ENCODE measurements at places on chromosomes 6 and 20.

- no peak overlapping the region for H3K4me3 ChIP-seq
- H3K27me3 ChIP-seq = no peaks in the 10 kb centered on the region
- H3K4me1 ChIP-seq = peaks cover 3% of the 10 kb centered on the region
- no peaks in the 10 kb centered on the region for H3K36me3 ChIP-seq
- H3K27ac ChIP-seq = no peak overlapping the region
Measured at GRCh38 chr20:25221592-25222460, 26.1 kb upstream of the PYGB start.

- H3K4me3 ChIP-seq = peak overlapping the region; percentile 76
- H3K4me1 ChIP-seq = peaks cover 22% of the 10 kb centered on the region
- peak; percentile 13 for DNase-seq
- H3K27ac ChIP-seq = peak overlapping the region; percentile 37
- H3K36me3 ChIP-seq = no peaks in the 10 kb centered on the region
Measured at GRCh38 chr6:49551078-49551865, 804 bp downstream of the C6orf141 start.

GRCh38 chr20:44412402-44413144, 57.1 kb downstream of the HNF4A start:
- no peak for DNase-seq
- no peaks in the 10 kb centered on the region for H3K4me1 ChIP-seq
- H3K36me3 ChIP-seq = no peaks in the 10 kb centered on the region

GRCh38 chr6:46267515-46267914, 96.7 kb upstream of the ENPP5 start:
- H3K27ac ChIP-seq = no peak overlapping the region
- H3K27me3 ChIP-seq = peaks cover 8% of the 10 kb centered on the region
